Thymus (tissue), 14 donors: ENCODE measurements at places on chromosomes 11 and 22.

- DNase-seq, result no peak
These were observed 133.3 kb downstream of the ATXN10 start for GRCh38 chr22:45804986-45805325.

GRCh38 chr22:41360126-41360525 is 21.6 kb upstream of the TEF start:
- DNase-seq, result no peak

- no peak for DNase-seq
These were observed 193.9 kb downstream of the KIF18A start for GRCh38 chr11:27914080-27914479.

GRCh38 chr11:103585911-103586310 is 450.5 kb upstream of the DDI1 start:
- DNase-seq, result no peak
